NCI-H187 treated with DMSO at 0.1 percent for 48 hours (cell line): ENCODE measurements at places on chromosomes 3 and 15.

DNA sequence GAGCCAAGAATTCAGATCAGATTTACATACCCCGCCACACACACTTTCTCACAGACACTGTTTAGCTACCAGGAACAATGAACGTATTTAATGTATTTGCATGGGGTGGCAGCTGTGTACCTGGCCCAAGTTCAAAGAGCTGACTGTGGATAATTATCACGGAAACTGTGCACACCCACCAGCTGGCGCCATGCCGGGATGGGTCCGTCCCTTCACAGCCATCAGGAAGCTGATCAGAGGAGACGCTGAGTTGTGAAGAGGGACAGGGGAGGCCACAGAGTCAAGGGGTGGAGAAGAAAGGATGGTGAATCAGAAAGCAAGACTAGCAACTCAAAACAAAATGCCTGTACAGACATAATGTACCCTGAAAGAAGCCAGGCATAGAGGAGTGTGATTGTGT, 13.1 kb upstream of the PLA2G4D start:
- no peak for DNase-seq

- DNase-seq: no peak
These were observed 6.1 kb downstream of the IL17RD start for GRCh38 chr3:57158813-57159738.

DNA sequence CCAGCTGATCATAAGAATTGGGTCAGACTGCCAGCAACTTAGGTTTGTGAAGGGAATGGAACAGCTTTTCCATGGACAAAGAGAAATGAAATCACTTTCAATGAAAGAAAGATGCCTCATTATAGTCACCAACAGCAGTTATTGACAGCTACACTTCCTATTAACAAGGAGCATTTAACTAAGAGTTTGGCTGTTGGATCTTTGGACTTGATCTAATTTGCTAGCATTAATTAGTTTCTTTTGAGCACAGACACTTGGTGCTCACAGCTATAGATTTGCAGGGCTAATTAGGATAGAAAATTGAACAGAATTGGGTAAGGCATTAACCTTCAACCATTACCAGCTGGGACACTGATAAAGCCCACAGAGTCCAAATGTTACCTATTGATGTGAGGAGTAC, 24.2 kb downstream of the CMC1 start:
- no peak for DNase-seq

DNA sequence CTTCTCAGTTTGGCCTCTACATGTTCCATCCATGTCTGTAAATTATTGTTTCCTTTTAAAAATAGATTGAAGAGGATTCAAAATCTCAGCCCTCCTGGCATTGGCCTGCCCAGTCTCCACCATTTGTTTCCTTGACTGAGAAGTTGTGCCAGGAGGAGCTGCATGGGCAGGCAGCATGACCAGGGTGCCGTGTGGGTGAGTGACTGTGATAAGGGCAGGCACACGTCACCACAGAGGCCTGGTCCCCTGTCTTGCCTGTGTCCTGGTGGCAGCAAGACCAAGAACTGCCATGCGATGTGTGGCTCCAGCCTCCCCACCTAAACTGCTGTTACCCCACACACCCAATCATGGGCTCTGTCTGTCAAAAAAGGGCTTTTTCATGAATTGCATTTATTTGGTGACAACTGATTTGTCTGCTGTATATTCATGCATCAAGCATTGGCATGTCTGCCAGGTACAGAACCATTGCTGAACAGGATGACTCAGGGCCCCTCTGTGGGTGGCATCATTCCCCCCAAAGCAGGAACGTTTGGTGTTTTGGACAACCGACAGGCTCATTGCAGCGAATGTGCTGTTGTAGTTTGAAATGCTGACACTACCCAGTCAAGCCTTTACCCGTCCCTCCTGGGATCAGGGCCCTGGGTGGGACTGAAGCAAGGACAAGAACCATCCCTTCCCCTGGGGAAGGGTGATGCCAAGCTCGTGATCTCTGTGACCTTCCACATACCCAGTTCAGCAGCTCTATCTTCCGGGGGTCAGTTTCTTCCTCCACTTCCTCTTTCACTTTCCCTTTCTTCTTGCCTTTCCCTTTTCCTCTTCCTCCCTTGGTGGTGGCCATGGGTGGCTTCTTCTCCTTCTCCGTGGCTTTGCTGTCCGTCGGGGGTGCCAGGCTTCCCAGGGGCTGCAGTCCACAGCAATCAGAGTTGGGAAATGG, 51.6 kb downstream of the TRPM1 start:
- DNase-seq: no peak

- DNase-seq: no peak
These were observed 14.5 kb upstream of the CCDC33 start for GRCh38 chr15:74221399-74222239.

DNA sequence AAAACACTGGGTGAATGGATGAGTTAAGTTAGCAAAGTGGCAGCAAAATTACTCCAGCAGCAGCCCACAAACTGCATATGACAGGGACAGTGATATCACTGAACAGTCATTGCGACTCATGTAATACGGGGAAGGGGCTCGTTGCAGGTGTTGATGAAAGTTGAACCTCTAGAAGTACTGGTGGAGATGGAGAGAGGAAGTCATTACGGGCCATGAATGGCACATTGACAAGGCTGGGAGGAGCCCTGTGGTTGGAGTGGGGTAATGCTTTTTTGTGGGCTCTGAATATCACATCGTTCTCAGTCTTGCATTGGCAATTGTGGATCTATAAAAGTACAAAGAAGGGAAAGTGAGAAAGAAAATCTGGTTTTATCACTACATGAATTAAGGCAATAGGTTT, 278.1 kb downstream of the ZPLD1 start:
- DNase-seq: no peak

DNA sequence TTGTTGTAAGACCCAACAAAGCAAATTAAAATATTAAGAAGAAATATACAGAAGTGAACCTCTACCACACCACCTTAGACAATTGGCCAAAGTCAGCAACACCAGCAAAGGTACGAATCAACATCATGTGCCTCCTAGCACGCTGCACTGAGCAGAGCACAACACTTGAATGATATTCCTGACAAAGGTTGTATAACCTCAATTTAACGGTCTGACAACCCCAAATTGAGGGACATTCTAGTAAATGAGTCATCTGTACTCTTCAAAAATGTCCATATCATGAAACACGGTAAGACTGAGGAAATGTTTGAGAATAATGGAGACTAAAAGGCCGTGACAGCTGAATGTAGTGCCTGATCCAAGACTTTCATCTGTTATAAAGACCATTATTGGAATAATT, 41.3 kb upstream of the TNFSF10 start:
- no peak for DNase-seq

DNA sequence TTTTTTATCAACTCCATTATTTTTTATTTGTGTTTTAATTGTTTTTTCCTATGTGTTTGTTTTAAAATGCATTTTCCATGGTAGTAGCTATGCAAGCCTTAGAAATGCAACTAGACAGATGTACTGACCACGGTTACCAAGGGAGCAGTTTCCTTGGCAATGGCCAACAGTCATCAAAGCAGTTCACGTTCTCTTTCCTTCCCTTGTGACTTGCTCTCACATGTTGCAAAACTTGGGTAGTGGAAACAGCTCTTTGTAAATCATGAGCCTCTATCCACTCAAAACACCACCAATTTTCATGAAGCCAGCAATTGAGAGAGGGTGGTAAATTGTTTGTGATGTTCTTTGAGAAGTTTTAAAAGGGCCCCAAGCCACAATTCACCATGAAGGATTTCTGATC, 499.4 kb upstream of the MDFIC2 start:
- DNase-seq: no peak

- no peak for DNase-seq
These were observed 8.9 kb downstream of the OR5AC2 start for GRCh38 chr3:98095882-98096281.

- DNase-seq: no peak
These were observed 143.9 kb upstream of the MME start for GRCh38 chr3:154936196-154936595.

- DNase-seq: no peak
These were observed 76.5 kb downstream of the MYO1E start for GRCh38 chr15:59296181-59296617.

DNA sequence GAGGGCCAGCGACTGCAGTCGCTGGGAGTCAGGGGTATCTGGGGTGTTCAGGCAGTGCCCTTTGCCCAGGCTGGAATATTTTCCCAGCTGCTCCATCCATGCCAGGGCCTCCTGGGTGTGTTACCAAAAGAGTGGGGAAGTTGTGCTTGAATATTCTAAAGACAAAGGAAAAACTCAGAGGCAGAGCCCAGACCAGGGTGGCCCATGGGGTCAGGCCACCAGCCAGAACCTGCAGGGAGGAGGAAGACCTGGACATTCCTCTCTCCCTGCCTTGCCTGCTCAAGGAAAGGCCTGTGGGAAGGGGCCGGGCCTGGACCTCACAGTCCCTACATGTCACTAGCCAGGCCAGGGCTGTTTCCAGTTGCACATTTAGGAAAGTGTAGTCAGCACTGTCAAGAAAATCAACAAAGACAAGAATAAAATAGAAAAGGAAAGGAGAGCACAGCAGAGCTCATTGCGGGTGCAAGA, 16.0 kb upstream of the KLF15 start:
- DNase-seq: no peak

DNA sequence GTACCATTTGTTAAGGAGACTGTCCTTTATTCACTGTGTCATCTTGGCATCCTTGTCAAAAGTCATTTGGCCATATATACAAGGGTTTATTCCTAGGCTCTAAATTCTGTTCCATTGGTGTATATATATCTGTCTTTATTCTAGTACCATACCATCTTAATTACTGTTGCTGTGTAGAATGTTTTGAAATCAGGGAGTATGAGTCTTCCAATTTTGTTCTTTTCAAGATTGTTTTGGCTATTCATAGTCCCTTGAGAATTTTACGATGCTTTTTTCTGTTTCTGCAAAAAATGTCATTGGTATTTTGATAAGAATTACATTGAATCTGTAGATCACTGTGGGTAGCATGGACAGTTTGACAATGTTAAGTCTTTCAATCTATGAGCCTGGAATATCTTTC, 28.7 kb downstream of the PFN2 start:
- no peak for DNase-seq

- DNase-seq: no peak
These were observed 456.2 kb upstream of the THBS1 start for GRCh38 chr15:39124553-39125171.

DNA sequence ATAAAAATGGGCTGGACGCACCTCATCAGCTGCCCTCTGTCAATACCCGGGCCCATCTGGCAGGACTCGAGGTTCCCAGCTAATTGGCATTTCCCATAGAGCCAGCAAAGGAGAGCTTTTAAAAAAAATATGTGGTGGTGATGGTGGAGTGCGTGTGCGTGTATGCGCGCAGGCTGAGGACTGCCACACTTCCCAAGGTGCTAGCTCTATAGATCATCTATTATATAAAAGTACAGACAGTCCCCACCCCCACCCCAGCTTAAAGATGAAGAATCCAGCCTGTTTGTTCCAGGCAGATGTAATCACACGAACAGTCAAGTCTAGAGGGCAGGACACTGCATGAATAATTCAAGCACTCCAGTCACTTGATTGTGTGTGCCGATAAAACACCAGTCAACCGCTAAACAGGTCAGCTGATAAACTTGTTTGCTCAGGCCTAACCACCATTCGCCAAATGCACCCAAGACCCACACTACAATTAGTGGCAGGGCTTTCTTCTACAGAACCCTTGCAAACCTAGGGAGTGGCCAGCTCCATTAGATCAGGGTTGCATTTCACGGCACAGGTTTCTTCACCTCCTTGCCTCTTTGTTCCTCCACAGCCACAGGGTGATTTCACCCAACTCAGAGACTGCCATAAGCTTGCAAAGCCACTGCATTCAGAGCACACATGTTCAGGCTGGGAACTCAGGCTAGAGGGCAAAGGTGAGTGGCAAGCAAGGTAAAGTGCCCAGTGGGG, 5.8 kb downstream of the TLE3 start:
- DNase-seq: peak; percentile 85

DNA sequence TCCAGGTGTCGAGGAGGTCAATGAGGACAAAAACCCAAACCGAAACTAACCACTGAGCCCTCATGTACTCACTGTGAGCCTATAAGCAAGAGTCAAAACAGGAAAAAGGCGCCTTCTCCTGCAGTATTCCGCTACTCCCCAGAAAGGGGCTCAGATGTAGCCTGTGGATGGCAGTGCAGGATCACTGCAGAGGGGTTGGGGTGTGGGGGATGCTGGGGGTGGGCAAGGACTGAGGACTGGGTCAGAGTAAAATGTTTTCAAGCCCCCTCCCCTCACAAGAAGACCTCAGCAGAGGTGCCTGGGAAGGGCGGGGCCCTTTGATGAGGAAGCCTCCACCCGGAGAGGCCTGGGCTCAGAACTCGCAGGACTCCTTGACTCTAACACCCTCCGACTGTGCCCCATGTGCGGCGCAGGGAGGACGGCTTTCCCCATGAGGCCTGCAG, 170.1 kb downstream of the OSBPL10 start:
- DNase-seq: no peak

GRCh38 chr3:31093606-31094005, 199.1 kb upstream of the GADL1 start:
- no peak for DNase-seq

DNA sequence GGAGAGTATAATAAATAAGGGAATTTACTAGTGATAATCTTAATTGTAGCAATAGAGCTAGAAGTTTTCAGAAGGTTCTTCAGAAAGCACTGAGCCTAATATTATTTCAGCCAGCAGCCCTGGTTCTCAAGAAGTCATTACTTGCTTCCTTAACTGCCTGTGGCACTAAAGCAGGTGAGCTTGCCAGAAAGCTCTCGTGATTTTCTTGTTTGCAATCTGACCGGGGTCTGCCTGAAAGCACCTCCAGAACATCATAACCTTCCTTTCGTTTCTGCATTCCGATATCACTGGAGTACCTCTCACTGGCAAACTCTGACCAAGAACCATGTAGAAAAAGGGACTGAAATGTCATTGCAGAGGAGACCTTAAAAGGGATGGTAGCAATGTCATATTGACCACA, 510.3 kb downstream of the ZIC1 start:
- DNase-seq: no peak

DNA sequence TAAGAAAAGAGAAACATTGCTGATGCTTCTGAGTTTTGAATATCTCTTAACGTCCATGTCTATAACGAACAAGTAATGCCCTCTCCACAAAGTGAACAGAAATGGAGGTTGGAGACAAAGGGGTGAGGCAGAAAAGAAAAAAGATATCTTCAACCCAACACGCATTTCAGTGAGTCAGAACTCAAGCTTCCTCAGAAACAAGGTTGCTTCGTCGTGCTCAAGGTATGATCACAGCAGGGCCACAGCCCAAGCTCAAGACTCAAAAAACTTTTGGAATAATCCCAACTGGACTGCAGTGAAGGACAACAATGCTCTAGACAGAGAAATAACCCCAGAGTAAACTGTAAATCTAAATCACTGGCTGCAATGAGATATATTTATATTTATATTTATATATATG, 18.9 kb downstream of the WNT5A start:
- DNase-seq: no peak

GRCh38 chr15:48775546-48775945, 35.3 kb downstream of the CEP152 start:
- no peak for DNase-seq

GRCh38 chr3:157078811-157079185, 81.1 kb downstream of the CCNL1 start:
- no peak for DNase-seq

DNA sequence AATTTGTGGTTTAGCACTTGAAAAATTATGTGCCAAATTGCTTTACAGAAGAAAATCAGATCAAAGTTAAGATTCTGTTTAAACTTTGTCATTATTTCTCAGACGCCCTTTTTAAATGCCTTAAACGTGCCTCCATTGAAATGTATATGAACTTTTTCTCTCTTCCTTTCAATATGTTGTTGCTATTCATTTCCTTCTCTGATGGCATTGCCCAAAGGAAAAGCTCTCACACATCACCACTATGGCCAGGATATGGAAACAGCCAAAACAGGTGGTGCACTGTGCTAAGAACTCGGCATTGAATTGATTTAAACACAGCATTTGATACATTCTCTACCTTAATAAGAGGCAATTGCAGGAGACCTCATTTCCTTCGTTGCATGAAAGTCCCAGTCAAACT, 35.7 kb upstream of the NR2F2 start:
- DNase-seq: no peak
